ENCODE measurements at places on chromosomes 7 and 10.

DNA sequence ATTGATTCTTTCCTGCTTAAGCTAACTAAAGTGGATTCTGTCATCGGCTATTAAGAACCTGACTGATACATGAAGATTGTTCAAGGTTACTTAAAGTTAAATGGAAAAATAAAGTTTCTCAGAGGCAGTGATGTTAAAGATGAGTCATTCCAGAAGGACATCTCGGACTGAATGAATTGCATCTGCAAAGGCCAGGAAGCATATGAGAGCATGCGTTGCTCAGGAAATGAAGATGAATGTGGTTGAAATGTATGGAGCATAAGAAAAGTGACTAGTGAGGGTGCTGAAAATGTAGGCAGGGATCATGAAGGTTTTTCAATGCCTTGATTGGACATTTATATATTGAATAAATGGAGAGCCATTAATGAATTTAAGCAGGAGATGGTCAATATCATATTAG lies 133.9 kb upstream of the GHITM start:
- H3K4me3 ChIP-seq, result no peak overlapping the region
- DNase-seq, result no peak
- no peaks in the 10 kb centered on the region for H3K4me1 ChIP-seq
- peaks cover 42% of the 10 kb centered on the region for H3K27me3 ChIP-seq
- no peaks in the 10 kb centered on the region for H3K36me3 ChIP-seq

GRCh38 chr7:4136036-4136435 lies 546.1 kb upstream of the FOXK1 start:
- no peaks in the 10 kb centered on the region for H3K4me1 ChIP-seq
- no peak for DNase-seq
- no peaks in the 10 kb centered on the region for H3K27me3 ChIP-seq
- no peak overlapping the region for H3K4me3 ChIP-seq
- no peak overlapping the region for H3K27ac ChIP-seq

- no peaks in the 10 kb centered on the region for H3K27me3 ChIP-seq
- H3K4me3 ChIP-seq, result no peak overlapping the region
- peaks cover 25% of the 10 kb centered on the region for H3K4me1 ChIP-seq
- H3K27ac ChIP-seq, result no peak overlapping the region
- DNase-seq, result no peak
Measured at GRCh38 chr10:83816942-83817341, 322.4 kb upstream of the GHITM start.

- H3K36me3 ChIP-seq, result no peaks in the 10 kb centered on the region
- no peak overlapping the region for H3K27ac ChIP-seq
- no peak overlapping the region for H3K4me3 ChIP-seq
- H3K4me1 ChIP-seq, result peaks cover 2% of the 10 kb centered on the region
Measured at GRCh38 chr10:62171791-62172190, 96.9 kb downstream of the RTKN2 start.

DNA sequence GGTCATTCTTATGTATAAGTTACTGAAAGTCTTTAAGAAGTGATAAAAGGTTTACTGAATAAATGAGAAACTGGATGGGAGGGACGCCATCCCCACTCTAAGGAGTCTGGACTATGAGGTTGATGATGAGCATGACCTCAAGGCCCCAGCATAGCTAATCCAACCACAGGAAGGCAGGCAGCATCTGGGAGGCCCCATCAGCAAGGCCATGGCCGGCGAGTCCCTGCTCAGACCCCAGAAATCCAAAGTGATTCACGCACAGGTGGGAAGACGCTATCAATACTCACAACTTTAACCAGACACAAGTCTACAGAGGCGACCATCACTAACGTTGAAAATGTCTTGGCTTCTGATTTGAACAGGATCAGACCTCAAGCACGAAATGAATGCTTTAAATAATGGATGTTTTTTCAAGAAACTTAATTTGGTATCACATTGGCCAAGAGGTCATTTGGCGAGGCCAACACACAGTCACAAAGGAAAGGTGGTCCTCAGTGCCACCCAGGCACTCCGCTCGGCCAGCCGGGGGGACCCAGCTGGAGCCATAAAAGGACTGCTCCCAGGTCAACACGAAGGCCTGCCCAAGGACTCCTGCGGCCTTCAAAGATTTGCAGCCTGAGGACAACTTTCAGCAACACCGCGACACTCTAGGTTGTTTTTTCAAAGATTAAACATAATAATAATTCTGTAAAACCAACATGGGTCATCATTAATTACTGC lies 228.5 kb downstream of the PTPRN2 start:
- no peaks in the 10 kb centered on the region for H3K36me3 ChIP-seq
- peaks cover 38% of the 10 kb centered on the region for H3K27me3 ChIP-seq
- H3K4me3 ChIP-seq, result no peak overlapping the region
- no peak overlapping the region for H3K27ac ChIP-seq
- DNase-seq, result no peak

DNA sequence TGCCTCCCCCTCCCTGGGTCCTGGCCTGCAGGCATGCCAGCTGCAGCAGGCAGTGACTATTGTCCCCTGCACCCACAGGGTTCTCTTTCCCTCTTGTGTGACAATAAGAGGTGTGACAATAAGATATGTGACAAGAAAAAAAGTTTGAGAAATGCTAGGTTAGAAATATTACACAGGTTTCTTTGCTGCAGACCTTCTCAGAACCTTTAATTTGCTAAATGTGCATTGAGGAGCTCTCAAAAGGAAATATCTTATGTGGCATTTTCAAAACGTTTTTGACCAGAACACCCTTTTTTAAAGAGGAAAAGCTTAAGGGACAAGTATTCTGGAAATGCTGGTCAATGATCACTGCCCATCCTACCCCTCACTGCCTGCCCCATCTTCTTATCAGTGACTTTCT lies 117.5 kb downstream of the COL13A1 start:
- H3K27ac ChIP-seq, result no peak overlapping the region
- peaks cover 30% of the 10 kb centered on the region for H3K27me3 ChIP-seq
- H3K36me3 ChIP-seq, result no peaks in the 10 kb centered on the region
- DNase-seq, result no peak
- H3K4me1 ChIP-seq, result peaks cover 5% of the 10 kb centered on the region

- peaks cover 10% of the 10 kb centered on the region for H3K27me3 ChIP-seq
- no peak for DNase-seq
- H3K36me3 ChIP-seq, result no peaks in the 10 kb centered on the region
- no peak overlapping the region for H3K27ac ChIP-seq
Measured at GRCh38 chr10:14659626-14660196, 115.0 kb downstream of the FAM107B start.

- H3K36me3 ChIP-seq, result no peaks in the 10 kb centered on the region
- no peaks in the 10 kb centered on the region for H3K4me1 ChIP-seq
Measured at GRCh38 chr7:158365267-158365666, 222.4 kb downstream of the PTPRN2 start.

GRCh38 chr7:159068893-159069448 lies 75.7 kb downstream of the VIPR2 start:
- peaks cover 70% of the 10 kb centered on the region for H3K4me1 ChIP-seq
- no peaks in the 10 kb centered on the region for H3K36me3 ChIP-seq
- H3K27ac ChIP-seq, result peak overlapping the region; percentile 87
- H3K4me3 ChIP-seq, result no peak overlapping the region

GRCh38 chr7:55565681-55566080 lies 6.6 kb downstream of the VOPP1 start:
- H3K27ac ChIP-seq, result no peak overlapping the region
- no peaks in the 10 kb centered on the region for H3K36me3 ChIP-seq
- DNase-seq, result no peak
- H3K4me1 ChIP-seq, result peaks cover 45% of the 10 kb centered on the region
- no peak overlapping the region for H3K4me3 ChIP-seq
- no peaks in the 10 kb centered on the region for H3K27me3 ChIP-seq

DNA sequence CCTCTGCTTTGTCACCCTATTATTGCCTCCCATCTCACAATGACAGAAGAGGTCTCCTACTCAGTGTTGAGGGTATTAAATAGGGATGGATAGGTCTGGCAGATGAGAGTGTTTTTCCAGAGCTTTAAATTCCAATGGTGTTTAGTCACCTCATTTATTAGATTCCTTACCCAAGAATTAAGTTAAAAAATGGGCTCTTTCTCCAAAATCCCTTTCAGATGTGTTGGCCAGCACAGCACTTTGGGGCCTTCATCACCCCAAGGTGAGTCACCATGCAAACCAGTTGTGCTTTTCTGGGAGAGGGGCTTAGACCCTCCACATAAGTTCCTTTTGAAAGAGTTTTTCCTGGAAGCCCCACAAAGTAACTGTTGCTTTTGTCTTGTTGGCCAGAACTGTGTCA lies 78.4 kb downstream of the CYP26A1 start:
- no peaks in the 10 kb centered on the region for H3K4me1 ChIP-seq
- no peak for DNase-seq
- H3K27ac ChIP-seq, result no peak overlapping the region
- no peaks in the 10 kb centered on the region for H3K36me3 ChIP-seq

DNA sequence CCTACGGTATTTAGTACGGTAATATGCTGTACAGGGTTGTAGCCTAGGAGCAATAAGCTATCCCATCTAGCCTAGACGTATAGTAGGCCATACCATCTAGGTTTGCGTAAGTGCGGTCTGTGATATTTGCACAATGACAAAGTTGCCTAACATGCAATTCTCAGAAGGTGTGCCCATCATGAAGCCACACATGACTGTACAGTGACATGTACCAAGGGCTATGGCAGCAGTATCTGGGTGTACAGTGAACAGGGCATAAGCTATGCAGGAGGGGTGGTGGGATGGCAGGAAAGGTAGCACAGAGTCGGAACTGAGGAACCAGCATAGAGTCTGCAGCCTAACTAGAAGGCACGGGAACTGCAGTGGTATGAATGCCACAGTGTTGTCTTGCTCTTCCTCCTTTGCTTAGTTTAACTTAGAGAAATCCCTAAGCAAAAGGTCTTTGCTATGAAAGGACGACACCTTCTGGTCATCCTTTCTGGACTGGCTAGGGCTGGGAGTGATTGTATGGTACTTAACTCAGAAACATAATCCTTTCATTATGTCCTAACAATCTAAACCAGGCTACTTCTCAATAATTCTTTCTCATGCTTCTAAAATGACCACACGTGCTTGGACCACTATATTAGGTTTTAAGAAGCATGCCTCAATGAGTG lies 93.5 kb downstream of the DYNC1I1 start:
- no peak overlapping the region for H3K27ac ChIP-seq
- no peak for DNase-seq
- H3K4me1 ChIP-seq, result no peaks in the 10 kb centered on the region
- H3K27me3 ChIP-seq, result no peaks in the 10 kb centered on the region

- H3K36me3 ChIP-seq, result peaks cover 93% of the 10 kb centered on the region
- no peak overlapping the region for H3K4me3 ChIP-seq
Measured at GRCh38 chr10:13648425-13648824, 61.7 kb downstream of the PRPF18 start.

DNA sequence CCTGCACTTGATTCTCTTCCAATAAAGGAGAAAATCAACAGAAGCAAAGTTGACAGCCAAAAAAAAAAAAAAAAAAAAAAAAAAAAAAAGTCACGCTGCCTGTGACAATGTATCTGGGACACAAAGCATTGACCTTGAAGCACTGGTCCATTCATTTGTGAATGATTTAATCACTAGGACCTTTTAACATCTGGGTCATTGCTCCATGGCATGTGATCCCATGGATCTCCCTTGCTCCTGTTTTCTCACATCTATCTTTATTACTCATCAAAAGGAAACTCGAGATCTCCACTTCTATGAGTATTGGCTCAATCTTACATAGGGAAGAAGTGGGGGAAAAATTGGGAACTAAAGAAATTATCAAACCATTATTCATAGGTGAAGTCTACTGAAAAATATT lies 89.6 kb upstream of the SMIM30 start:
- DNase-seq, result no peak
- no peak overlapping the region for H3K4me3 ChIP-seq
- no peak overlapping the region for H3K27ac ChIP-seq
- no peaks in the 10 kb centered on the region for H3K36me3 ChIP-seq
- H3K27me3 ChIP-seq, result no peaks in the 10 kb centered on the region

- no peak for DNase-seq
- H3K36me3 ChIP-seq, result no peaks in the 10 kb centered on the region
- no peak overlapping the region for H3K4me3 ChIP-seq
- H3K27me3 ChIP-seq, result peaks cover 16% of the 10 kb centered on the region
- no peak overlapping the region for H3K27ac ChIP-seq
Measured at GRCh38 chr7:150848561-150849115, 3.7 kb upstream of the AOC1 start.

DNA sequence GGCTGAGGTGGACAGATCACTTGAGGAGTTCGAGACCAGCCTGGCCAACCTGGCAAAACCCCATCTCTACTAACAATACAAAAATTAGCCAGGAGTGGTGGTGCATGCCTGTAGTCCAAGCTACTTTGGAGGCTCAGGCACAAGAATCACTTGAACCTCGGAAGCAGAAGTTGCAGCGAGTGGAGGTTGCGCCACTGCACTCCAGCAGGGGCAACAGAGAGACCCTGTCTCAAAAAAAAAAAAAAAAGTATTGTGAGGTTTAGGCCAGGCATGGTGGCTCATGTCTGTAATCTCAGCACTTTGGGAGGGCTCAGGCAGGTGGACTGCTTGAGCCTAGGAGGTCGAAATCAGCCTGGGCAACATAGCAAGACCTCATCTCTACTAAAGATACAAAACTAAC lies 16.0 kb downstream of the TET1 start:
- no peaks in the 10 kb centered on the region for H3K27me3 ChIP-seq
- no peaks in the 10 kb centered on the region for H3K4me1 ChIP-seq
- no peak for DNase-seq
- H3K36me3 ChIP-seq, result no peaks in the 10 kb centered on the region
- H3K4me3 ChIP-seq, result no peak overlapping the region

DNA sequence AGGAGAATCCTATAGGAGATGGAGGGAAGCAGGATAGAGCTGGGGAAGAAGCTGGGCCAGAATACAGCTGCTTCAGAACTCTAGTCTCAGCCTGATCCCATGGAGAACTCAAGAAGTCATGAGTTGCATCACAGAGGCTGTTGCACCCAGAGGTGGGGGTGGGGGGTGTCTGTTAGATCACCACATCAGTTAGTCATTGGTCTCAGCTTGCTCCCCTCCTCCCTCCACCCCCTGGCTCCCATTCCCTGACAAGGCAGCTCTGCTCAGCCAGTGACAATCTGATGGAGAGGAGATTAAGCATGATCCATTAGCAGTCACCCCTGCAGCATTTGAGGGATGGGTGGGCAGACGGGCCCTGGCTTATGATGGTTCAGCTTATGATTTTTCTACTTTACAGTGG lies 58.4 kb upstream of the FGL2 start:
- H3K4me1 ChIP-seq, result peaks cover 10% of the 10 kb centered on the region
- no peak for DNase-seq
- peak overlapping the region; percentile 77 for H3K27ac ChIP-seq

- peaks cover 27% of the 10 kb centered on the region for H3K27me3 ChIP-seq
- no peak overlapping the region for H3K4me3 ChIP-seq
- no peaks in the 10 kb centered on the region for H3K4me1 ChIP-seq
- DNase-seq, result no peak
- no peaks in the 10 kb centered on the region for H3K36me3 ChIP-seq
- no peak overlapping the region for H3K27ac ChIP-seq
Measured at GRCh38 chr7:151207804-151208203, 2.5 kb downstream of the H2BK1 start.

DNA sequence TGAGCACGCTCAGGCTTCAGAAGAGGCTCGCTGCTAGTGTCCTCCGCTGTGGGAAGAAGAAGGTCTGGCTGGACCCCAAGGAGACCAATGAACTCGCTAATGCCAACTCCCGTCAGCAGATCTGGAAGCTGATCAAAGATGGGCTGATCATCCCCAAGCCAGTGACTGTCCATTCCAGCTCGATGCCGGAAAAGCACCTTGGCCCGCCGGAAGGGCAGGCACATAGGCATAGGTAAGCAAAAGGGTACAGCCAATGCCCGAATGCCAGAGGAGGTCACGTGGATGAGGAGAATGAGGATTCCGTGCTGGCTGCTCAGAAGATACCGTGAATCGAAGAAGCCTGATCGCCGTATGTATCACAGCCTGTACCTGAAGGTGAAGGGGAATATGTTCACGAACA lies 5.7 kb upstream of the PPP2R2D start:
- no peak overlapping the region for H3K27ac ChIP-seq
- no peak overlapping the region for H3K4me3 ChIP-seq
- peaks cover 6% of the 10 kb centered on the region for H3K4me1 ChIP-seq
